Activated naive CD8-positive, alpha-beta T cell treated with anti-CD3 and anti-CD28 coated beads, Interleukin-2, amount 50 U/mL, for 24 hours (primary cell): ENCODE measurements at places on chromosomes 6 and 20.

DNA sequence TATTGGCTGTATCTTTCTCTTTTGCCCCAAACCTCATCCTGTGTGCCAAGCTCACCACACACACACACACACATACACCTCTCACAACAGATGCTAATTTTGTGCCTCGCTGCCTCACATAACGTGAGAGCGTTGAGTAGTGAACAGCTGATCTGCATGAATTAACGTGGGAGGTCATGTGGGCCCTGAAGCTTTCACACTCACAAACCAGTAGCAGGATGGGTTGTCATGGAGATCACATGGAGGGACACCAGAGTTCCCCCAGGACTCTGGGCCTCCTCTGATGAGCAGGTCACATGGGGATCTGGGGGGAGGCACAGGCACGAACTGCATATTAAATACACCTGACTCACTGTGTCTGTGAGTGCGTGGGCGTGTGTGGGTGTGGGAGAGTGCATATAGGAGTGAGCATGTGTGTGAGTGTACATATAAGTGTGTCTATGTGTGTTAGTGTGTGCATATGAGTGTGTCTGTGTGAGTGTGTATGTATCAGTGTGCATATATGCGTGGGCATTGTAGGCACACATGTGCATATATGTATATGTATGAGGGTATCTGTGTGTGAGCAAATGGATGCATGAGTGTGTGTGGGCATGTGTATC lies 62.7 kb upstream of the SULF2 start:
- no peak overlapping the region for H3K27ac ChIP-seq
- no peak overlapping the region for H3K4me3 ChIP-seq
- no peaks in the 10 kb centered on the region for H3K36me3 ChIP-seq
- no peaks in the 10 kb centered on the region for H3K4me1 ChIP-seq
- no peak for DNase-seq

DNA sequence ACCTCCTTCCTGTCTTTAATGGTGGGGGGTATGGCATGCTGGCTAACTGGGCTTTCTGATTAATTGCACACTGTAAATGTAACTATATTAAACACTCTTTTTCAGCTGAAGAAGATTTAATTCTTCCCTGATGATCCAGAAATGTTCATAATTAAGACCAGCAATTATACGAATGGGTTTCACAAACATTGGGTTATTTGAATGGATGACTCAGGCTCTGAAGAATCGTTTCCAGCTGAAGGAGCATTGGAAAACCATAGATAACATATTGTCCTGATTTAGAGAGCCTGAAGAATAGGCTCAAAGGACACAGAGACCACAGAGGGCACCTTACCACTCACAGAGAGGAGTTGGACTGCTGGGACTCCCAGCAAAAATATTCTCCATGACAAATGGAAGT lies 130.7 kb upstream of the SSTR4 start:
- no peak overlapping the region for H3K27ac ChIP-seq
- H3K27me3 ChIP-seq, result peaks cover 5% of the 10 kb centered on the region

- H3K4me1 ChIP-seq, result peaks cover 51% of the 10 kb centered on the region
- peak overlapping the region; percentile 49 for H3K4me3 ChIP-seq
- peaks cover 30% of the 10 kb centered on the region for H3K36me3 ChIP-seq
- H3K27ac ChIP-seq, result peak overlapping the region; percentile 81
Measured at GRCh38 chr6:135640449-135641111, 143.0 kb upstream of the AHI1 start.

DNA sequence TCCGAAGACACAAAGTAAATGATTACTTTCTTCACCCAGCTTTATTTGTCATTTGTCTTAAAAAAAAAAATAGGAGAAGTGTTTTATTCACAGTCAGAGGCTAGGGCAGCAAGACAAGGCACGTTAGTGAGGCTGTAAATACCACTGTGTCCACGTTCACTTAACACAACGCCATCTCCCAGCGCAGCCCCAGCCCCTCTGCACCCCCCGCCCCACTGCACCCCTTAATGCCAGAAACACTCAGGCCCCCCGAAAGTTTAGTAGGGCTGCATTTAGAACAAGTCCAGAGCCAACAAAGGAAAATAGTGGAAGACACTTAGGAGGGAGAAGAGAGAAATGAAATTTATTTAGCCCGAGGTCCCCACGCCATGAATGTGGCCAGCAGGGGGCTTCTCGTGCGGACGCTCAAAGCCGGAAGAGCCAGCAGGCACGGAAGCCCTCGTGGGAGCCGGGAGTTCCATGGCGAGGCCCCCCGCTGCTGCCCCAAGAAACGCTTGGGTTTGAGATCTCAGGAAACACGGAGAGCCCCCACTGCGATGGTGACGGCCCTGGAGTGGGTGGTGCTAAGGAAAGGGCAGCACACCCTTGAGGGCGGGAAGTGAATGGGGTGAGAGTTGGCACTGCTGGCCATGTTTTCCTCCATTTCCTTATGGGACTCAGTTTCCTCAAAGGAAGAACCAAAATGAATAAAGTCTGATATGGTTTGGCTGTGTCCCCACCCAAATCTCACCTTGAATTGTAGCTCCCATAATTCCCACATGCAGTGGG lies 50.2 kb downstream of the IYD start:
- H3K27ac ChIP-seq, result peak overlapping the region; percentile 65
- no peaks in the 10 kb centered on the region for H3K36me3 ChIP-seq
- H3K27me3 ChIP-seq, result peaks cover 20% of the 10 kb centered on the region
- DNase-seq, result peak; percentile 71
- H3K4me1 ChIP-seq, result peaks cover 37% of the 10 kb centered on the region

GRCh38 chr6:99185525-99185924 lies 163.9 kb downstream of the FAXC start:
- no peak for DNase-seq
- H3K4me1 ChIP-seq, result peaks cover 4% of the 10 kb centered on the region
- H3K4me3 ChIP-seq, result no peak overlapping the region
- H3K36me3 ChIP-seq, result no peaks in the 10 kb centered on the region

GRCh38 chr20:787825-788224 lies 19.5 kb upstream of the SLC52A3 start:
- no peak for DNase-seq
- no peaks in the 10 kb centered on the region for H3K4me1 ChIP-seq
- H3K27me3 ChIP-seq, result peaks cover 19% of the 10 kb centered on the region
- no peak overlapping the region for H3K27ac ChIP-seq
